Effector memory CD8-positive, alpha-beta T cell (primary cell): ENCODE measurements at places on chromosomes 1 and 21.
A peak's percentile ranks its signal among the peaks of the same experiment; 100 is the strongest.

DNA sequence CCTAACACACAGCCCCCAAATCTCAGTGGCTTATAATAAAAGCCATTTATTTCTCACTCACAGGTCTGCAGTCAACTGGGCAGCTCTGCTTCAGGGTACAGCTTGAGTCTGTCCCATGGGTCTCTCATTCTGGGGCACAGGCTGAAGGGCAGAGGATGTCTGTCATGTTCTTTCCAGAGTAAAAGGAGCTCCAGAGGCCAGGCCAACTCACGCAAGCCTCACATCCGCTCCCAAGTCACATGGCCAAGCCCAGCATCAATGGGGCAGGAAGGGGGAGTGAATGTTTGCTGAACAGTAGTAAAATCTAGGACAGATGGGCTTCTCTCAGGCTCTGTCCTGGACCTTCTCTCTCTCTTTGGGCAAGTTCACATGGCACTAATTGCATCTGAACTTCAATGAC is 7.1 kb upstream of the SSBP3 start:
- no peak for DNase-seq

- no peak for DNase-seq
Observed at GRCh38 chr1:32500387-32501209, 35.7 kb downstream of the ZBTB8B start.

- DNase-seq: no peak
Observed at GRCh38 chr1:101479945-101480344, 243.1 kb downstream of the S1PR1 start.

DNA sequence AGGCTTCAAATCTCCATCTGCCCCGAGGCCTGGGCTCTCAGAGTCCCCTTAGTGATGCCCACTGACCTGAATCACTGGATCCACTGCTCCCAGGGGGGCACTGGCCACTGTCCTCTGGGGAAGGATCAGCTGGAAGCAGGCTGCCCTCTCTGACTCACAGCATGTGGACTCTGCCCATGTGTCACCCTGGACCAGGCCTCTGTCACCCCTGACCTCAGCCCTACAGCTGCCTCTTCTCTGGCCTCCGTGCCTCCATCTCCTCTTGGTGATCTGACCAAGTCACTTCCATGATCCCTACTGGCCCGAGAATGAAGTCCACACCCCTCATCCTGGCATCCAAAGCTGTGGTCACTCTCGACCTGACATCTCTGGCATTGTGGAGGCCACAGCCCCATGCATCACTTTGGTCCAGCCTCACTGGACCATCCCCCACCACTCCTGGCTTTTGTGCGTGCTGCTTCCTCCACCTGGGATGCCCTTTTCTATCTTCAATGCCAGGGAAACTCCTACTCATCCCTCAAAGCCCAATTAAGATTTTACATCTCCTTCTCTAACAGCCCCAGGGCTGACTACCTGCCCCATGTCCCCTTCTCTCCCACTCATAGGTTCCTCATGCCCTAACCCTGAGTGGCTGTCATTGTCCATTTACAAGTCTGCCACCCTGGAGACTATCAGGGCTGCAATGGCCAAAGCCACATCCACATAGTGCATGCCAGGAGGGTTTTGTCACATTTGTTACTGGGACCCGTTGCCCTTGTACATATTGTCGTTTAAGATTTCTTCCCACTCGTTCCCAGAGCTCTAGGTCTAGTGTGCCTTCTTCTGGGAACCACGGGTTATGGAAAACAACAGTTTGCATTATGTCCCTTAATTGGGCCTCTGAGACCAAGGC is 685.0 kb downstream of the MATN1 start:
- DNase-seq: no peak

DNA sequence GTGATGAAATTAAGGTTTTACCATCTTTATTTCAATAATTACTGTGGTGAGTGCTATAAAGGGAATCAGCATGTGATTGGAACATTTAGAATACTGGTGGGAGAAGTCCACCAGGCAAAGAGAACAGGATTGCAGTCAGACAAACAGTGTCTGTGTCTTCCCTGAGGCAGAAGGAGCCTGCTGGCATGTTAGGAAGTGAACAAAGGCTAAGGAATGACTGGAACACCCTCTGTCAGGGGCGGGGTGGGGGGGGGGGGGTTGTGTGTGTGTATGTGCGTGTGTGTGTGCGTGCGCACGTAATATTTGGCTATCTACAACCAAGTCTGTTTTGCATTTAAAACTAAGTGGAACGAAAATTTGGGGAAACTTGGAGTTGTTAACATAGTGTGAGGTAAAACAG is 30.2 kb downstream of the SRRM1 start:
- DNase-seq: no peak

DNA sequence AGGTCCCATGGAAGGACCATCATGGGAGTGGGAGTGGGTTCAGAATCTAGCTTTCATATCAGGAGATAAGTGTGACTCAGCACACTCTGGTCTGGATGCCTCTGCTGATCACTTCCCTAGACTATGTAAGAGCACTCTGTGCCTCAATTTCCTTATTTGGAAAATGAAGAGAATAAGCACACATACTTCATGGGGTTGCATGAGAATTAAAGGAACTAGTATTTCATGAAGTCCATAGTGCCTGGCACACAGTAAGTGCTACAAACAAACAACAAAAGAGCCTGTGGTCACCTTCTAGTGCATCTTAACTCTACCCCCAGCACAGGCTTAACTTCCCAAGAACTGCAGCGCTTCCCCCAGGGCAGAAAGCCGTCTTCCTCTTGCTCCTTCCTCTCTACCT is 9.6 kb upstream of the IL20 start:
- no peak for DNase-seq

- DNase-seq: no peak
Observed at GRCh38 chr1:26410706-26411623, at the start of gene LIN28A. Gene LIN28A, plus strand, starts transcription at chr1:26410817. Its CDS starts 75 bp downstream, at chr1:26410892.

- DNase-seq: no peak
Observed at GRCh38 chr21:31804008-31804394, 68.8 kb upstream of the HUNK start.

- DNase-seq: no peak
Observed at GRCh38 chr21:25722631-25723030, 12.1 kb downstream of the ATP5PF start.

DNA sequence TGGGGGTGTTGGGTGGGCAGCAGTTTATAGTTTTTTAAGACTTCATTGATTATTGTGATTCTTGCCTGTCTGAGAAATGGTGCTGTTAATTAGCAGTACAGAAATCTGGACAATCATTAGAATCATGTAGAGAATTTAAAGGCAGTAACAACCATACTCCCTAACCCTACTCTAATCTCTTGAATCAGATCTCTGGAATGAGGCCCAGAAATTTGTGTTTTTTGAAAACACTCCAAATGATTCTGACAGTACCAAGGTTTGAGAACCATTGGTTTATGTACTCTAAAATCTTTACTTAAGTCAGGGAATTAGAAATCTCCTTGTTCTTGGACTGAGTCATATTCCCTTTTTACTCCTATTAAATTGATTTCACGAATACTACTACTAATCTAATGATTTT is 24.0 kb downstream of the FNBP1L start:
- no peak for DNase-seq

GRCh38 chr1:113858982-113859381 is 12.5 kb downstream of the PTPN22 start:
- no peak for DNase-seq

DNA sequence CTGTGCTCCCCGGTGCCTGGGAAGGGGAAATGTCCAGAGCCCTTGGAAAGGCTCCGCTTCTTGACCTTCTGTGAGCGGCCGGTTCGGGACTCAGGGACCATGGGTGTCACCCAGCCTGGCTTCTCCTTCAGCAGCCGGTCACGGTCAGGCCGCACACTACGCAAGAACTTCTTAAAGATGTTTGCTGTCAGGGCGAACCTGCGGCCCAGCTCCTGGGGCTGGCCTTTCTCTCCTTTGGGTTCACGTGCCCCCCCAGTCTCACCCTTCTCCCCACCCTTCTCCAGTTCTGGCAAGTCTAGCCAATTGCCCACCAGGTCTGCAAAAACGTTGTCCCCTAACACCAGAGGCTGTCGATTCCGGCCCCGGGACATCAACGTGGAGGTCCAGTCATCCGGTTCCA is 12.1 kb downstream of the INKA2 start:
- no peak for DNase-seq

DNA sequence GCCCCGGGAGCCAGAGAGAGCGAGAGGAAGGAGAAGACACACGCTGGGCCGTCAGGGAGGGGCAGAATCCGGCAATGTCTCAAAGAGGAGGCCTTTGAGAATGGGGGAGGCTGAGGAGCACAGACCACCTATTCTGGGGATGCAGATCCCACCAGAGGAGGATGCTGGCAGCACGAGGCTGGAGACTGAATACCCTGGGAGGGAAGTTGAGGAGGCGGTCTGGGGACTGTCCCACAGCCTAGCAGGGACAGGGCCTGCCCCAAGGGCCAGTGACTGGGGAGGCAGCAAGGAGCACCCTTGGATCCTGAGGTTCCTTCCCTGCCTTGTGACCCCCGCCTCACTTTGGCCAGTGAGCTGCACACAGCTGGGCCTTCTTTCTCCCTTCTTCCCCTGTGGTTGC is 49.2 kb downstream of the SLC37A1 start:
- no peak for DNase-seq

- no peak for DNase-seq
Observed at GRCh38 chr1:43239484-43239883, 30.3 kb upstream of the TMEM125 start.

- DNase-seq: no peak
Observed at GRCh38 chr1:4594286-4594991, 60.0 kb upstream of the AJAP1 start.

GRCh38 chr1:194378517-194378916 is 1192.1 kb upstream of the B3GALT2 start:
- DNase-seq: no peak

GRCh38 chr1:78145105-78145580 is 99.4 kb downstream of the GIPC2 start:
- peak; percentile 15 for DNase-seq

GRCh38 chr1:212754193-212754592 is 37.4 kb downstream of the NSL1 start:
- no peak for DNase-seq

- no peak for DNase-seq
Observed at GRCh38 chr1:186286615-186287315, 88.3 kb downstream of the TPR start.

DNA sequence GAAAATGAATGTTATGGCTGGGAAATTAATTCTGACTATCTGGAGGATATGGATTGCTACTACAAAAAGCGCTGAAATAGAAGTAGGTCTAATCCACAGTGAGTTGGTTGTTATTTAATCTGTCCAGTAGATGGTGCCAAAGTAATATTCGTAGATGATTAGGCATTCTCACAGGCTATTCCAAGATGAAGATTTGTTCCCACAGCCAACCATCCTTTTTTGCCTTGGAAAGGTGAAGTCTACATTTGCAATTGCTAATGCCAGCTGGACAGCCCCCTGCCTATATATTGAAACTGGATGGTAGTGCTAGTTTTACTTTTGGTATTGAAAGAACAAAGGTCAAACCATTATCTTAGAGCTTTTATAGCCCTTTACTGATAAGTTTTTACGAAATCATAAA is 43.8 kb downstream of the RBM11 start:
- no peak for DNase-seq

DNA sequence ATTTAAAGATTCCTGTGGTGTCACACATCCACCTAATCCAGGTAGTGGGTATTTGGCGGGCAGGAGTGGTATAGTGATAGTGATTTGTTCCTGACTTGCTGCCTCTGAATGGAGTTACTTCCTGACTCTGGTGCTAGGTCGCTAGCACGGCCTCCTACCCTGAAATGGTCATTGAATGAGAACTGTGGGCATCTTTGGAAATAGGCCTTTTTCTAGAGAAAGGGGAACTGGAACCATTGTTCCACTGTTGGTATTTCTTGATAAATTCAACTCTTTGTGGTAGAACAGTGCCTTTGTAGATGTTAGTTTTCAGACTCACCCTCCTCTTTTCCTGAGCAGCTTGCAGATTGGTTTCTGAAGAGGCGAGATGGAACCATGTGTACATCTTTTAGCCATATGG is 1.5 kb downstream of the QSOX1 start:
- DNase-seq: no peak

DNA sequence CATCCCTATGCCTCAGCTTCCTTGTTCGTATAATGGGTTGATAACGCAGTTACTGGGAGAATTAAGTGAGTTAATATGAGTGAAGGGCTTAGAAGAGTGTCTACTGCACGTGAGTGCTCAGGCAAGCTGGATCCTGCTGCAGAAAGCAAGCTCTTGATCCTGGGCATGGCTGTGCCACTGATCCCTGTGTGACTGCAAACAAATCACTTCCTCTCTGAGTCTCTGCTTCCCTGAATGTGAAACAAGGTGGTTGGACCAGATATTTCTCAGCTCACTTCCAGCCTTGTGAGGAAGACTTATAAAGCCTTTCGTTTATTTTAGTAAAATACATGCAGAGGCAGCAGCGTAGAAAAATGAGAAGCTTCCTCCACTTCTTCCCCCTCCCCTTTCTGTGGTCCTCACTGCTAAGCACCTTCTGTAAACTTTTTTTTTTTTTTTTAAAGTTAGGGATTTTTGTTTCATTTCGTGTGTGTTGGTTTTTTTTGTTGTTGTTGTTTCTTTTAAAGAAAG is 13.8 kb downstream of the PSEN2 start:
- no peak for DNase-seq

- no peak for DNase-seq
Observed at GRCh38 chr1:57258557-57259325, 165.1 kb downstream of the DAB1 start.

DNA sequence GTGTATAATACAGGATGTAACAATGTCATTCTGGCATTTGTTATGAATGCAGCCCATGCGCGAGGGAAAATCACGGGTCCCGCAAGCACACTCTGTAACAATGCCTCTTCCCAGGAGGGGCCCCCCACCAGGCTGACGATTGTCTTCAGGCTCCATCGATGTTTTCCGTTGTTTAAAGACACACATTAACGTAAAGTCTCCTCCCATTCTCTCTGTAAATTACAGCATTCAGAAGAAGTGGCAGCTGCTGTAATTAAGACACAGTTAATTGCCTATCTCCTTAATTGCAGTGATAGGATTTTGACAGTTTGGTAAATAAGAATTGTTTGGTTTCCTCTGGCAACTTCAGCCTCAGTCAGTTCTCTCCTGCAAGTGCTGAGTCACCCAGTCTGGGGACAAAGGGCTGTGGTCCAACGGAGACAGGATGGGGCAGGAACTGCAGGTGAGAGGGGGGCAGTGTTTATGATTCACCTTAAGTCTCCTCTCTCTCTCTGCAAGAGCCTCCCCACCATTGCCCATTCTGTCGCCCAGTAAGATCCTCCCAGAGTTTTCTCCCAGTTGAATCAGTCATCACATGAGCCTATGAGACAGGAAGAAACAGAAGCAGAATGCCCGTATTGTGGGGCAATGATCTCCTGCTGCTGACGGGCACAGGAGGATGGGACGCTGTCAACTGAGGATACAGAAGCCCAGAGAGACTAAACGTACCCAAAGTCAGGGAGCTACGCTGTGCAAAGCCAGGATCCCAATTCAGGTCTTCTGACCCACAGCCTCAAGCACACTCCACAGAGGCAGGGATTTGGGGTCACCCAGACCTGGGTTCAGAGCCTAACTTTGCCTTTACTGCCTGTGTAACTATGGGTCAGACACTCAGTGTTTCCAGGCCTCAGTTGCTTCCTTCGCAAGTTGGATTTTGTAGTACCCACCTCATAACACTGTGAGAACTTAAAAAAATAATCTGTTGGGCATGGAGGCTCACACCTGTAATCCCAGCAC is 110.0 kb downstream of the ADSS2 start:
- no peak for DNase-seq

- peak; percentile 77 for DNase-seq
Observed at GRCh38 chr1:155091071-155092051, 12.7 kb downstream of the EFNA3 start.

GRCh38 chr21:24272521-24272938 is 1334.8 kb downstream of the MRPL39 start:
- no peak for DNase-seq

GRCh38 chr1:67436511-67437055 is 6.4 kb upstream of the SERBP1 start:
- no peak for DNase-seq

GRCh38 chr21:45618846-45619485 is 24.6 kb upstream of the PCBP3 start:
- no peak for DNase-seq
